Ureter (tissue), 1 donor: ENCODE measurements at places on chromosomes 16 and 17. TPM values are rescaled to one million over a fixed set of nuclear protein-coding genes. Genes with fewer than 3 reads are reported as not detected.

ZNF19 gene
- total RNA-seq = 19.0 TPM

- DNase-seq = no peak
Measured at GRCh38 chr16:23105309-23105708, 43.9 kb downstream of the USP31 start.

IRX5 gene
- total RNA-seq = 0.42 TPM

- no peak for DNase-seq
Measured at GRCh38 chr16:24346734-24347133, 90.6 kb downstream of the CACNG3 start.

SLC5A2 gene
- not detected for total RNA-seq

SLC52A1 gene
- total RNA-seq = 2.5 TPM

DNA sequence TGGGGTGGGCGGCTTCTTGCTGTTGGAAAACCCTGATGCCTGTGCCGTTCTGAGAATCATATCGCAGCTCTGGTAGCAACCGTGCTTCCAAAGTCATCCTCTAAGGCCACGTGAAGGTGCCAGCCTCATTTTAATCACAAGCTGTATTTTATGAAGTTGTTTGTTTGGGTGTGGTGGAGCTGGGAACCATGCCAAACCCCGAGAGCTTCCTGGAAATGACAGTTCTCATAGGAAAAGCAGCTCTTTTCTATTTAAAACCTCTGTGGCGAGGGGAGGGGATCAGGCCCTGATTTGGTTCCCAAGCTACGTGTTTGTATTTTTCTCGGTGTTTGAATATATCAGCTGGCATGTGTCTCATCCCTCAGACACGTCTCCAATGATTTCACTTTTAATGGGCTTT, 21.7 kb downstream of the KNOP1 start:
- DNase-seq = peak; percentile 90

GRCh38 chr16:75774197-75774596, 47.9 kb upstream of the CPHXL start:
- DNase-seq = no peak

NRN1L gene
- total RNA-seq = not detected

PRSS22 gene
- total RNA-seq = 41.2 TPM

IL17C gene
- not detected for total RNA-seq

DNA sequence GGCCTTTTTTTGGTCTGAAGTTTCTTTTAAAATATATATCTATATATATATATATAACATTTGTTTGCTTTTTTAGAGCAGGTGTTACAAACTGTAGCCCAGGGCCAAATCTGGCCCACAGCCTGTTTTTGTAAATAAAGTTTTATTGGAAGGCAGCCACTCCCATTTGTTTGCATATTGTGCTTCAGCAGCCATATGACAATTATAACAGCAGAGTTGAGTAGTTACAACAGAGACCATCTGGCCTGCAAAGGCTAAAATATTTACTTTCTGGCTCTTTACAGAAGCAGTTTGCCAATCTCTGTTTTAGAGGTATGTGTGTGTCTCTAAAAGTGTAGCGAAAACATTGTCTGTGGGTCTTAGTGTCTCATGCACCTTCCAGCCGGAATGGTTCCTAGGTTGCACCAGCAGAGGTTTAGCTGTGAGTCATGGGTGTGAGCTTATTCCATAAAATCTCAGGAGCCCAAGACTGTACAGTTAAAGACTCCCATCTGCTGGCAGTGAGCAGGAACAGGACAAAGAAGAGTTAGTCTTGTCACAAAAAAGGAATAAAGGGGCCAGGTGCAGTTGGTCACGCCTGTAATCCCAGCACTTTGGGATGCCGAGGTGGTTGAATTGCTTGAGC, 23.8 kb downstream of the LCMT1 start:
- DNase-seq = no peak

DNA sequence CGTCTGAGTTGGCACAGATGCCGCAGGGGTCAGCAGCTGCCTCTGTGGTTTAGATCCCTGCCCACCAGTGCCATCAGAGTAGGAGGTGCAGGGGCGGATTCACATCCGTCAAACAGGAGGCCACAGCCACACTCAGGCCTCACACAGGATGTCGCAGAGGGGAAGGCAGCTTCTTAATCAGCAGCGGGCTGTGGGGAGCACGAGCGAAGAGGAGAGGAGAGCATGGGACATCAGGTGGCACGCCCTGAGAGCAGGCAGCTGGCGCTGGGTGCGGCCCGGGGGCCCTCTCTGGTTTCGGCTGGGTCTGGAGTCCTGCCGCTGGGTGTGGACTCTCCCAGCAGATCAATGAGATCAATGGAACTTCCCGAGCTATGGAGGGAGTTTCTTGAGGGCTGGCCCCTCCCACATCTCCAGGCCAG, 9.6 kb downstream of the LLGL2 start:
- DNase-seq = no peak

DNA sequence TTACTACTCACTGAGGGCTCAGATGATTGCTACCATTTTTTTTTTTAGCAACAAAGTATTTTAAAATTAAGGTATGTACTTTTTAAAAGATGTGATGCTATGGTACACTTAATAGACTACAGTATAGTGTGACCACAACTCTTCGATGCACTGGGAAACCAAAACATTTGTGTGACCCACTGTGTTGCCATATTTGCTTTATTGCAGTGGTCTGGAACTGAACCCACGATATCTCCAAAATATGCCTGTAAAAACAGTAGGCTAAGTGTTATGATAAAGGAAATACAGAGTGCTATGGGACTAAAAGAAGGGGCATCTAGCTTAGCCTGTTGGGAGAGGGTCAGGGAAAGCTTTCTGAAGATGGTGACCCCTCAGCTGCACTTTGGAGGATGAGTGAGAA, 41.6 kb upstream of the HNF1B start:
- no peak for DNase-seq

GRCh38 chr17:1452836-1453235, 3.2 kb downstream of the CRK start:
- no peak for DNase-seq

- DNase-seq = no peak
Measured at GRCh38 chr16:69465083-69465721, 40.8 kb downstream of the CYB5B start.

- DNase-seq = no peak
Measured at GRCh38 chr16:74099530-74099929, 197.1 kb upstream of the PSMD7 start.

SKAP1 gene
- 25.4 TPM for total RNA-seq

- DNase-seq = no peak
Measured at GRCh38 chr17:5364156-5364555, 55.3 kb downstream of the NUP88 start.

DNA sequence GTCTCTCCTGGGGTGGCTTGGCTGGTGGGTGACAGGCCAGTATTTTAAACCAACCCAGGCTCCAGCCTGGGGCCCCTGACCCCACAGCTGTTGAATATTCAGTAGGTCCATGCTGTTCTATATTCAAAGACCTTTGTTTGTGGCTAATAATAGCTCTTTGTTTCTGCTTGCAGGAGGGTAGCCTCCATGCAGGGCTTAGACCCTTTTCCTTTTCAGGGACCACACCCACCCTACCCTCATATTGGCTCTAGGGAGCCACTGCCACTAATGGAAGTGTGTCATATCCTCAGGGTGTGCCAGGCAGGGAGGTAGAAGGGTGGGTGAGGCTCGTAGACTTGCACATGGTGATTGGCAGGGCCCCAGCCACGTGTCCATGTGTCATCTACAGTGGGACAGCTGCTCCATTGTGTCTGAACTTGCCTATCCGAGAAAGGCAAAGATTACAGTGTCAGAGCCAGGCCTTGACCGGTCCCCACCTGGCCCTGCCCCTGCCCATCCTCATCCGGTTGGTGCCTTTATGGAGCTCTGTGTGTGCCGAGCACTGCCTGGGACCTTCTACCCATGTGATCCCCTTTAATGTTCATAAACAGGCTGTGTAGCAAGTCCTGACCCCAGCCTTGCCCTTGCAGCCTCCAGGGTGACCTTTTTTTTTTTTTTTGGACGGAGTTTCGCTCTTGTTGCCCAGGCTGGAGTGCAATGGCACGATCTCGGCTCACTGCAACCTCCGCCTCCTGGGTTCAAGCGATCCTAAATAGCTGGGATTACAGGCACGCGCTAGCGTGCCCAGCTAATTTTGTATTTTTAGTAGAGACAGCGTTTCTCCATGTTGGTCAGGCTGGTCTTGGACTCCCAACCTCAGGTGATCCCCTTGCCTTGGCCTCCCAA, 22.1 kb downstream of the TMC7 start:
- DNase-seq = peak; percentile 91

GRCh38 chr17:16007439-16007838, 7.8 kb downstream of the TTC19 start:
- no peak for DNase-seq

ACSM2A gene
- not detected for total RNA-seq

TPSD1 gene
- 5.0 TPM for total RNA-seq

AARSD1 gene
- total RNA-seq = 69.1 TPM

DNA sequence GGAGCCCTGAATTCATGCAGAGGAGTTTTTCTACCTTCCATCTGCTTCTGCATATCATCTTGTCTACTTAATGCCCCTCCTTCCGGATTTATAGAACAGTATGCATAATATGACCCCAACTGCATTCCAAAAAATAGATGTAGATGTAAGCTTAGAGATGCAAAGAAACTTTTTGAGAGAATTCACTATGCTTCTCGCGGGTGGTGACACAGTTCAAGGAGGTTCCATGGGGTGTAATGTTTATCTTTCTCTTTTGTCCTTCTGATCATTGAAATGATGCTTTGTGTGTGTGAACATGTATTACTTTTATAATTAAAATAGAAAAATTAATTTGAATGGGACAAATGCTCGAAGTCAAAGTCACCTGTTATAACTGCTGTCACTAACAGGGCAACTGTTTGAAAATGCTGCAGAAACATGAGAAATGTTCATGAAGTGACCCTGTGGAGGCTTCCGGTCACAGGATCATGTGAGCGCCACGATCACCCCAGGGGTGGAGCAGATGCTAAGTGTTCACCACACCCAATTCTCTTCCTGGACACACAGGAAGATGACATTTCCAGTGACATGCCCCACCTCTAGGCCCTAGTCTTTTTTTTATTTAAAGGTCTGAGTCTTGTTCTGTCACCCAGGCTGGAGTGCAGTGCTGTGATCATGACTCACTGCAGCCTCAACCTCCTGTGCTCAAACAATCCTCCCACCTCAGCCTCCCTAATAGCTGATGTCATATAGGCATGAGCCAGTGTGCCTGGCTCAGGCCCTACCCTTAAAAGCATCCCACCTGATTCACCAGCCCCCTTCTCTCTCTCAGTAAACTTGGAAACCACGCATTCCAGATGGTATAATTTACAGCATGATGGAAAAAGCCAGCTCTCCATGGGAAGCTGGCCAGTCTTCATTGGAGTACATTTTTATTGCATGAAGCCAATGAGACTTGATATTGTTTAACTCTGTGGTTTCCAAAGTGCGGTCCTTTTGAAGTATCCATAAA, 21.0 kb upstream of the AGRP start:
- DNase-seq = no peak

DNA sequence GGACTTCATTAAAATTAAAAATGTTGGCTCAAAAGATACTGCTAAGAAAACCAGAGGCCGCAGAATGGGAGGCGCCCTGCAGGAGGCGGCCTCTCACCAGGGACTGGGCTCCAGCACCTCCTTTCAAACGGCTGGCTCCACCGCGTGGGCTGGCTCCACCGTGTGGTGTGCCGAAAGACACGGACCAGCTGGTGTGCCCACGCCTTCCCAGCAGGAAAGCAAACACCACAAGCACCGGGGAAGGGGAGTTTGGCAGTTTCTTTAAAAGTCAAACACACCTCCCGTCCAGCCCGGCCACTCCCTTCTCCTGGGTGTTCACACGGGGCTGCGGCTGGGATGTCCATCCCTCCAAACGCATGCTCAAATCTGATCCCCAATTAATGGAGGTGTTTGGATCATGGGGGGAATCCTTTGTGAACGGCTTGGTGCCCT, 13.9 kb downstream of the HAGH start:
- DNase-seq = no peak

- no peak for DNase-seq
Measured at GRCh38 chr16:90048737-90049330, 28.3 kb downstream of the PRDM7 start.

DNA sequence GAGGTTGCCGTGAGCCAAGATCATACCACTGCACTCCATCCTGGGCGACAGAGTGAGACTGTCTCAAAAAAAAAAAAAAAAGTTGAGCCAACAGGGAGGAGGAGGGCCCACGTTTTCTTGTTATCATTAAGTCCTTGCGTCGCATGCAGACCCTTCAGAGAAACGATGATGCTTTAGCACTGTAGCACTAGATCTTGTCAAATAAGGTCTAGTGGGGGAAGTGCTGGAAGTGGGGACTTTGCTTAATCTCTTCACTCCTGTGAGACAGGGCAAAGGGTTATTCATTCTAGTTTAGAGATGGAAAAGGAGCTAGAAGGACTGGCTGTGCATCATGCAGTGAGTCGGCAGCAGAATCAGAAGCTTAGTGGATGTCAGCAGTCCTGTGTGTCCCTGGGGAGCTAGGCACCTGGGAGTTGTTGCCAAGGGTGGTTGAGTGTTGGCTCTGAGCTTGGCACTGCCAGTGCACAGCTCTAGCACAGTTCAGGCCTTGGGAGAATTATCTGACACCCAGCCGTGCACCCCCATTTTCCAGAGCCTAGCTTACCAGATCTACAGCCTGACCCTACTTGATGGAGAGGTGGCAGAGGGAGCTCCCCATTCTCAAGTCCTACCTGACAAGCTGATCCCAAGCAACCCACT, 33.4 kb upstream of the TBX2 start:
- DNase-seq = no peak

ENO3 gene
- total RNA-seq = 6.2 TPM

DNA sequence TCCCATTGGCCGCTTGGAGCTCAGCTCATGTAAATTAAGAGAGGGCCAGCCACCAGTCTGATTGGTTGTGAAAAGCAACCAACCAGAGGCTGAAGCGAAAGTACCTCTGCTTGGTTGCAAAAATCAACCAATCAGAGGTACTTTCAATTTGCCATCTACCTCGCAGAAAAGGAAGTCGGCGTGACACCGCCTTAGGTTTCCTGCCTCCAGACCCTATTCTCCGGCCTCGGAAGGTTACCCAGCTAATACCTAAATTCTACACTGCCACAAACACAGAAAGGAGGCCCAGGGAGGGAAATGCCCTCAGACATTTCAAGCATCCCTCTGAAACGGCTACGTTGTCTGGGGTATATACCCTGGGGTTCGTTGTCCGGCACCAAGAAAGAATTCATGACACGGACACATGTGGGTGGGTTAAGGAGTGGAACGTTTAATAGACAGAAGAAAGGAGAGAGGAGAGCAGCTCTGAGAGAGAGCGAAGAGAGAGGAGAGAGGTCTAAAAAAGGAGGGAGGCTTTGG, 481.3 kb downstream of the TMEM114 start:
- DNase-seq = no peak
